ENCODE measurements at places on chromosomes 5 and 9.

- no peak for DNase-seq
Observed at GRCh38 chr5:168513861-168514428, 15.2 kb upstream of the FBLL1 start.

- no peak for DNase-seq
Observed at GRCh38 chr9:30913331-30913730, 1471.1 kb upstream of the ACO1 start.

DNA sequence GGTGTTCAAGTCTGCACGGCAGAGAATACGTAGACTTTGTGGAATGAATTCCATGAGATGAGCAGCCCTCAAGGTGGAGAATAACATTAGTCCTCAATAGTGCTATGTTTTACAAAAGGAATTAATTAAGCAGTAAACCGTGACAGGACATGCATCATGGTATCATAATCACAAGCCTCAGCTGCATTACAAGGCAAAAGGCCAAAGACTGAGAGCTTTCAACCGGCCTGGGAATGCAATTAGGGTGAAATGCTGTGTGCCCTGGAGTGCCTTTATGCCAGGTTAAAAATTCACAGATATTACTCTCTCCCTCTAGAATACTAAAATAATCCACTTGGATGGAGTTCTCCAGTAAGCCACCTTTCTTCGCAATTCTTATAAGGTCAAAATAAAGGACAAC is 270.6 kb downstream of the MLLT3 start:
- no peak for DNase-seq

GRCh38 chr9:37618817-37619216 is 26.4 kb upstream of the TOMM5 start:
- no peak for DNase-seq

DNA sequence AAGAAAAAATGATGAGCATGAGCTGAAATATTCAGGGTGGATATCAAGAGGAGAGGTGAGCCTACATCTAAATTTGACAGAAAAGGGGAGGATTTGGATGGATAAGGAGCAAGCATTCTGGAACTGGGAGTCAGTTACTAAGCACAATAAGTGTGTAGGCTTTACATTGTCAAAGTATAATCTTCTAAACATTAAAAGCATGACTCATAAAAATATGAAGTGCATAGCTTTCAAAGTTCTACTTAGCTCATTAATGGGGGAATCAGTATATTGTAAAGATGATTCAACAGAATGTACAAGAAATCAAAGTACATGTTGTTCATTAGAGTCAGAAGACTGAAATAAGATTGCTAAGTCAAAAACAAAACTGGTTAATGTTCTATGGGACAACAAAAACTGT is 248.0 kb upstream of the GAS1 start:
- DNase-seq, result no peak

DNA sequence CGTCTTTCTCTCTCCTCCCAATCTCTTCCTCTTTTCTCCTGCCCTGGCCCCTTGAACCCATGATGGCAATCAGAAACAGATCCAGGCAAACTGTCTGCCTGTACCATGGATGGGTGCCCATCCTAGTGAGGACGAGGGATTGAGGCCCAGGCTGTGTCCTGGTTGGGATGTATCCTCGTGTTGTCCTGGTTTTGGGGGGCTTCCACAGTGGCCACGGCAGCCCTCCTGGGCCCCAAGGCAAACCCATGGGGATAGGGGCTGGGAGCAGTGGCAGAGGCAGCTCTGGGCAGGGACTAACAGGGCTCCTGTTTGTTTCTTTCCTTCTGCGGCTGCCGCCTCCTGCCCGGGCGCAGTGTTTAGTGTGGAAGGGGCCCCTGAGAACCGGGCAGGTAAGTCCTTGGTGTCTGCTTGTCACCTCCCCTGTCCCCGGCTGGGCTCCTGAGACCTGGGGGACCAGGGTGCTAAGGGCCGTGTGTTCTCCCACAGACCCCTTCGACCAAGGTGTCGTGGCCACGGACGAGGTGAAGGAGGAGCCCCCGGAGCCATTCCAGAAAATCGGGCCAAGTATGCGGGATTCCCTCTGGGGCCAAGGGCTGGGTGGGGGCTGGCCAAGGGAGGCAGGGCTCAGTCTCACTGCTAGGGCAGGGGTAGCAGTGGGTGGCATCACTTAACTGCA is 70.0 kb downstream of the AMBP start:
- no peak for DNase-seq

- DNase-seq, result no peak
Observed at GRCh38 chr5:167797933-167798332, 493.5 kb upstream of the WWC1 start.

GRCh38 chr5:64074533-64074932 is 91.1 kb upstream of the RNF180 start:
- DNase-seq, result no peak

DNA sequence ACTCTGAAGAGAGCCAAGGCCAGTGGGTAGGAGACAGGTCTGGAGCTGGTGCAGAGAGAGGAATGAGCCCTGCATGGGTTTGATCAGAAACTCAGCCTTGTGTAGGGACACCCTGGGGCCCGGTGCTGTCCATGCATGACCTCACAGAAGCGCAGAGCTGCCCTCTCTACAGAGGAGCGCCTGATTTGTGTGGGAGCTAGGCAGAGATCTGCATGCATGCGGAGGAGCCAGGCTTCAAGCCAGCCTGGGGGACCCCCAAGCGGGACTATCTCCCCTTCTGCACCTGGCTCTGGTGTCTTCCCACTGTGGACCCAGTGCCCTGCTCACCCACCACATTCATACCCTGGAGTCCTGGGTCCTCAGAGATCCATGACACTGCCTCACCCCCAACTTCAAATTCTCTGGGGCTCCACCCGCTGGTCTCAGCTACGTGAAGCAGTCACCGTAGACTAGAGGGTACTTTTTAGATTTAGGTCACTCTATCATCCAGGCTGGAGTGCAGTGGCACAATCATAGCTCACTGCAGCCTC is 2.6 kb upstream of the LCN2 start:
- DNase-seq, result no peak

DNA sequence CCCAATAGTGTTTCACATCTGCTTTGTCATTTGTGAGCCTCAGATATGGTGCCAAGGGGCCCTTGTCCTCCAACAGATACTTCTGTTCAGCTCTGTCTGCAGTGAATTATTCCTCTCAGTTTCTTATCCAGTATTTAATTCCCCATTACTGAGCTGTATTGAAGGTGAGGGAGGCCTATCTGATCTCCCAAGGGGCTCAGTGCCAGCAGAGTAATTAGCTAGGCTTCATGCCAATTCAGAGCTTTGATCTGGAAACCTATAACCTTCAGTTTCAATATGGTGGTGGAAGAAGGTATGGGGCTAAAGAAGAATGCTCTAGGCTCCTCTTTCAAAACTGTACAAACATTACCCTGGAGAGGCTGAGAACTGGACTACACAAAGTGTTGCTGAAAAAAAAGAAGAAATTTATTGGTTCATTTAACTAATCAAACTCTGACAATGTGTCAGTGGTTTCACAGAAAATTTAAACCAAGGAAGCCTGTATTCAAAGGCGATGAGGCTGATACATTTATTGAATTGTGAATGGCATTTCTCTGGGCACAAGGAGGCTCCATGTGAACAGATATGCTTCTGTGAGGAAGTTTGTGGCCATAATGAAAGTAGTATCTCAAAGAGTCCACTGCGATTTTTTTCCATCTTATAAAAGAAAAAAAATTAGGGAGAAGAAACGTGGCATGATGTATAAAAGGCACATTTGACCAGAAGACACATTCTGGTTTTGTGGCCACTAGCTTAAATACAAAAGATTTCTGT is 397.8 kb downstream of the TLE4 start:
- no peak for DNase-seq

DNA sequence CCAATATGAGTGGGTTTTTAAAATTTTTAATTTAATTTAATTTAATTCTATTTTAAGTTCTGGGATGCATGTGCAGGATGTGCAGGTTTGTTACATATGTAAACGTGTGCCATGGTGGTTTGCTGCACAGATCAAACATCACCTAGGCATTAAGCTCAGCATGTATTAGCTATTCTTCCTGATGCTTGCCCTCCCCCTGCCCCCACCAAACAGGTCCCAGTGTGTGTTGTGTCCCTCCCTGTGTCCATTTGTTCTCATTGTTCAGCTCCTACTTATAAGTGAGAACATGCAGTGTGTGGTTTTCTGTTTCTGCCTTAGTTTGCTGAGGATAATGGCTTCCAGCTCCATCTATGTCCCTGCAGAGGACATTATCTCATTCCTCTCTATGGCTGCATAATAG is 35.0 kb upstream of the ANKRD33B start:
- no peak for DNase-seq

DNA sequence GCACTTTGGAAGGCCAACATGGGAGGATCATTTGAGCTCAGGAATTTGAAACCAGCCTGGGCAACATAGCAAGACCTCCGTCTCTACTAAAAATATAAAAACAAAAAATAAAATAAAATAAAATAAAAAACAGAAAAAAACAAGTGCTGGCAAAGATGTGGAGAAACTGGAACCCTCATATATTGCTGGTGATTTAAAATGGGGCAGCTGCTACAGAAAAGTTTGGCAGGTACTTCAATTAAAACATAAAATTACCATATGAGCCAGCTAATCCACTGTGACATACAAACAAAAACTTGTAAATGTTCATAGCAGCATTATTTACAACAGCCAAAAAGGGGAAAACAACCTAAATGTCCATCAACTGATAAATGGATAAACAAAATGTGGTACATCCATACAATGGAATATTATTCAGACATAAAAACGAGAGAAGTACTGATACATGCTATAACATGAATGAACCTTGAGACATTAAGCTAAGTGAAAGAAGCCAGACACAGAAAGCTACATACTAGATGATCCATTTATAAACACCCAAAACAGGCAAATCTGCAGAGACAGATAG is 42.7 kb downstream of the PFDN1 start:
- no peak for DNase-seq

- no peak for DNase-seq
Observed at GRCh38 chr5:111597491-111597890, 85.2 kb upstream of the STARD4 start.

GRCh38 chr5:127645300-127645726 is 3.6 kb upstream of the CTXN3 start:
- no peak for DNase-seq

DNA sequence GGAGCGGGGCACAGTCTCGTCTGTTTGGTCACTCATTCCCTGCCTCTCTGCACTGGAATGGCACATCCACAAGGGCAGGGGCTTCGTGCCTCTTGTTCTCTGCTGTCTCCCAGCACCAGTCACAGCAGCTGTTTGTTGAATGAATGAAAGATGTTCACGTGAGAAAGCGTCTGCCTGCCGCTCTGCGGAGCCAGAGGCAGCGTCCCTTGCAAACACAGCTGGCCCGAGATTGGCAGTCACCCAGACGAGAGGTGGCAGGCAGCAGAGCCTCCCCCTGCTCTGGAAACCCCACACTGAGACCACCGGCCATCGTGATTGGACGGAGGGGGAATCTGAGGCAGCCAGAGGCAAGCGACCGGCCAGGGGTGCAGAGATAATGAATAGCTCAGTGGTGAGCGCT is 6.0 kb upstream of the FAM163B start:
- DNase-seq, result no peak

GRCh38 chr9:265209-265870 is 50.7 kb downstream of the DOCK8 start:
- DNase-seq, result no peak

DNA sequence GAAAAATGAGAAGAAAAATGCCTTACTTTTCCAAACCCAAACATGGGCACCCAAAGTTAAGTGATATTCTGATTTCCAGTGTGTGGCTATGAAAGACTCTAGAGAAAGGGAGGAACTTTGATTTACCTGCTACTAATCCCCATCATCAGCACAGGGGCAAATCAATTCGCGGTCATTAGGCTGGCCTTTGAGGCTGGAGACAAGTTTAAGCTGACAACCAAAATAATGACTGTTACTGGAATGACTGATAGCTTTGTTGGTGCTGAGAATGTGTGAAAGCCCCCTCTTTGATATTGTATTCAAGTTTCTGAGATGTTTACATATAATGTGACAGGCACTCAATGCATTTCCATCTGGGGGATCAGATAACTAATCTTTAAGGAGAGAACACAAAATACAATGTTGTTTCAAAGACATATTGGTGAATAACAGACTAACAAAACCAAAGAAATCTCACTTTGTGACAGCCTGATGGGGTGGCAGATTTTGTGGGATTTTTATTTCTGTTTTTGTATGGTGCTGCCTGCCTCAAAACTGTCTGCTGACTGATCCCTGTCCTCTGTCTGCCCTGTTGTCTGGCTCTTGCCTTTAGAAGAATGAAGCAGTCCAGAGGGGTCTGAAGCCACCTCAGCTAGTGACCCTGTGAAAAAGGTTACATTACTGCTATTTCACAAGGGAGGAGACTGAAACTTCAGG is 12.6 kb upstream of the INSYN2B start:
- DNase-seq, result no peak

DNA sequence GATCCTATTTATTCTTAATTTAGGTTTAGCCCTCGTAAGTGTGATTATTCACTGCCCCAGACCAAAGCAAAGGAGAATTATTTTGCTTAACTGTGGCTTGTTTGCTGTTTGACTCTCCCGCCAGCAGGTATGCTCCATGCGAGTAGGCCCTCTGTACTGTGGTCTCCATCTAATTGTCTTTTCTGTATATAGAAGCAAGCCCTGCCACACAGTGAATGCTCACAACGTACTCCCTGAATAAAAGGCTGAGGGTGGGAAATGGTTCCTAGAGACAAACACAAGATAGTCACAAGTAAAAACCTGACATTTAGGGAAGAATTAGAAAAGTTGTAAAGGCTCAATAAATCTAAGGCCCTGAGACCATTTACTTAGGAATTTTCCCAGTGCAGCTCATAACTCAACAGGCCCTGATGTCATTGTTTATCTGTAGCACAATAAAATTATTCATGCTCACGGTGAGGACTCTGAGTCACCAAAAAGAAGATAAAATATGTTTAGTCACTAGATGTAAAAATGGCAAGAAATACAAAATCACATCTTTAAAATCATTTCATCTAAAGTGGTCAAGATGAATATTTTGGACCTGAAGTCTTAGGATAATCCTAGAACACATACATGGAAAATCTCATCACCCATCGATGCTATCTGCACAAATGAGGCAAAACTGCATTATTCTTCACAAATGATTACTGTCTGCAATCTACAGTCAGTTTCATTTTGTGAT is 473.2 kb downstream of the ENC1 start:
- DNase-seq, result no peak

DNA sequence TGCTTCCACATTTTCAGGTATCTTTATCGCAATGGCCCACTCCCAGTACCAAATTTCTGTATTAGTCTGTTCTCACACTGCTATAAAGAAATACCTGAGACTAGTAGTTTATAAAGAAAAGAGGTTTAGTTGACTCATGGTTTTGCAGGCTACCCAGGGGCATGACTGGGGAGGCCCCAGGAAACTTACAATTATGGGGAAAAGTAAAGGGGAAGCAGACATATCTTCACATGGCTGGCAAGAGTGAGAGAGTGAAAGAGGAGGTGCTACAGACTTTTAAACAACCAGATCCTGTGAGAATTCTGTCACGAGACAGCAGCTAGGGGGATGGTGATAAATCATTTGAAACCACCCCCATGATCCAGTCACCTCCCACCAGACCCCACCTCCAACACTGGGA is 238.2 kb upstream of the DMAC1 start:
- no peak for DNase-seq

DNA sequence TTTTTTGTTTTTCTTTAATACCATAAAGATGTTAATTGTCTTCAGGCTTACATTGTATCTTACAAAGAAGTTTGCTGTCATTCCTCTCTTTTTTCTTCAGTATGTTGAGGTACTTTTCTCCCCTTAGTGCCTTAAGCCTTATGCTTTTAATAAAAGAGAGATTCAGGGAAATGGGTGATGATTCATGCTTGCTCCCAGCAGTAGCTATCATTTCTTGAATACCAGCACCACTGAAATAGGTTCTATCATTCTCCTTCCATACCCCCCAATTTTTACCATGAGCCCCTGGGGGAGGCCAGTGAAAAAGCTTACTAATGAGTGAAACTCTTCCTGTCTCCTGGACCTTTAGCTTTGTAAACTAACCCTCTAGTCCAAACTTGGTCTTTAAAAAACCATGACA is 165.0 kb downstream of the FBXL7 start:
- no peak for DNase-seq
